CD4-positive, alpha-beta T cell treated with Interleukin-17A for 4 hours (primary cell): ENCODE measurements at places on chromosomes 1 and 21.

DNA sequence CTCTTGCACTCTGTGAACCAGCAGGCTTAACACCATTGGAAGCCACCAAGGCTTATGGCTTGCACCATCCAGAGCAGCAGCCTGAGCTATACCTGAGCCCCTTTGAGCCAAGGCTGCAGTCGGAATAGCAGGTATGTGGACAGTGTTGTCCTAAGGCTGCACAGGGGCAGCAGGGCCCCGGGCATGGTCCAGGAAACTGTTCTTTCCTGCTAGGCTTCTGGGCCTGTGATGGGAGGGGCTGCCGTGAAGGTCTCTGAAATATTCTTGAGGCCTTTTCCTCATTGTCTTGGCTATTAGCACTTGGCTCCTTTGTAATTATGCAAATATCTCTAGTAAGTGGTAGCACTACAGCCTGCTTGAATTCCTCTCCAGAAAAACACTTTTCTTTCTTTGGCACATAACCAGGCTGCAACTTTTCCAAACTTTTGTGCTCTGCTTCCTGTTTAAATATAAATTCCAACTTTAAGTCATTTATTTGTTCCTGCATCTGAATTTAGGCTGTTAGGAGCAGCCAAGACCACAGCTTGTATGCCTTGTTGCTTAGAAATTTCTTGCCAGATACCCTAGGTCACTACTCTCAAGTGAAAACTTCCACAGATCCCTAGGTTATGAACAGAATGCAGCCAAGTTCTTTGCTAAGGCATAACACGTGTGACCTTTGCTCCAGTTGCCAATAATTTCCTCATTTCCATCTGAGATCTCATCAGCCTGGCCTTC is 5.2 kb downstream of the KRTAP20-4 start:
- DNase-seq = no peak

GRCh38 chr1:94831641-94832040 is 11.5 kb downstream of the SLC44A3 start:
- DNase-seq = no peak

- DNase-seq = no peak
Observed at GRCh38 chr21:26528882-26529281, 44.2 kb downstream of the CYYR1 start.

GRCh38 chr1:56901716-56902115 is 47.1 kb downstream of the C8A start:
- no peak for DNase-seq

DNA sequence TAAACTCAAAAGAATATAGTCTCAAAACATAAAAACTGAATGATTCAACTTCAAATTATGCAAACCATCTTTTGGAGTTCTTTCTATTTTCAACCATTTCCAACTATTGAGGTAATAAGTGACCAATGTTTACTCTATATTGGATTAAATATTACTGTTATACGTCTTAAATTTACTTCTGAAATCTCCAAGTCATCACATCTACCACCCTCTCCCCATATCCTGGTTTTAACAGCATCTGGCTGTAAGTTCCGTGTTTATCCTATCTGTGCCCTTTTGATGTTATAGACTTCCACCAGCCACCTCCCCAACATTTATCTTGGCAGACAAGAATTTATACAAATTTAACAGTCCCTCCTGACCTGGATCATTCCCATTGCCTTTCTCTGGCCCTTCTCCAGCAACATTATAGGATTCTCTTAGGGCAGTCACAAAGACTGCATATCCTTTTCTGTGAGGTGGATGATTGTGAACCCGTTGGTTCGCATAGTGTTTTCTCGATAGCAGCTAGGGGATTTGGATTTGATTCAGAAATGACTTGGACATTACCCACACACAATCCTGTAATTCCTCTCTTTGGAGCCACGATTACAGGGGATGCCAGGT is 313.4 kb upstream of the FMN2 start:
- no peak for DNase-seq

DNA sequence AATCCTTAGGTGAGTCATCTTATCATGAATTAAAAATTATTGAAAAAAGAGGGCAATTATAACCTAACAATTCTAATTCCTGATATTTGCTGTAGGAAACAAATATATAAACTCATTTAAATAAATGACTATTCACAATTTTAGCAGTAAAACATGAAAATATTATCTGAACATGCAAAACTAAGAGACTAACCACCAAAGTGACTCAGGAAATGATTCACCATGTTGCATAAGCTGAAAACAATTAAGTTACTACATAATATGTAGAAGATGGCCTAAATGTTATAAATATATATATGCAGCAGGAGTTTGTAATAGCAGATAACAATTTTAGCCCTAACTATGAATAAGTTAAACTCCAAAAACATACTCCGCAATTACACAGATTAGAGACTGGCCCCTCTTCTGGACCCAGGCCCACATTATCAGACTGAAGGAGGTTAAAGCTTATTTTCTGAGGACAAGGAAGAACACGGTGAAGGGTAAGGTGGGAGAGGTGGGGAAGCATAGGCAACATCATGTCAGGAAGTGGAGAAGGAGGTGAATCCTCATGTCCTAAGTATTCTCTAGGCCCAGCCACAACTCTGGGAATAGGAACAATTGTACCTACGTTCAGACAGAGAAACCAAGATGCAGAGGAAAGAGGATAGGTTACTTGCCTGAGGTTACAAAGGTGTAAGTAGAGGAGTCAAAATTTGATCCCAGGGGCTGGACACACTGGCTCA is 15.6 kb upstream of the AIM2 start:
- no peak for DNase-seq

DNA sequence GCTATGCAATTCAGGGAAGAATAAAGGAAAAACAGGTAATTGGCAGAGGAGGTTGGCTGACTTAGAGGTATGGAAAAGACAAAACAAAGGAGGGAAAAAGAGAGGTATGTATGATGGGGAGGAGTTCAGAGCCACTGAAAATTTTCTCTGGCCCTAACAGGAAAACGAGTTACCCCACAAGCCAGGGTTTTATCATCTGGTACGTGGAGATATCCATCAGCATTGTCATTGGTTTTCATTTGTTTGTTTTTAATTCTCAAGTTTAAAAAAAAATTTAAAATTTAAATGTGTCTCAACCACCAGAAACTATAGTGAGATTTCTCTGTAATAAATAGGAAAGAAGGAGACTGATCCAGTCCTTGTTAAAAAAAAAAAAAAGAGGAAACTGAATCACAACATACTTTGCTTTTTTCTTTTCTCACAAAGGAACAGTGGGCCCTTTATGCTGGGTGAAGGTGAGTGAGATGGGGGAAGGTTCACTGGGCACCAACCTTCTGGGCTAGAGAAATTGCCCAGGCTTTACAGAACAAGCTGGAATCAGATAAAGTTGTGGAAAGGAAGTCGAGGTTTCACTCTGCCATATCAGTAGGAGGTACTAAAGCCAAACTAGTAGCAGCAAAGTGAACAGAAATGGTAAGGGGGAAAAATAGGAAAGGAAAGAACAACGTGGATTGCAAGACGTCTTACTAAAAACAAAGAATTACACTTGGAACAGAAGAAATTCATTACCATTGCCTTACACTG is 2.7 kb downstream of the IFNAR2 start:
- peak; percentile 34 for DNase-seq

DNA sequence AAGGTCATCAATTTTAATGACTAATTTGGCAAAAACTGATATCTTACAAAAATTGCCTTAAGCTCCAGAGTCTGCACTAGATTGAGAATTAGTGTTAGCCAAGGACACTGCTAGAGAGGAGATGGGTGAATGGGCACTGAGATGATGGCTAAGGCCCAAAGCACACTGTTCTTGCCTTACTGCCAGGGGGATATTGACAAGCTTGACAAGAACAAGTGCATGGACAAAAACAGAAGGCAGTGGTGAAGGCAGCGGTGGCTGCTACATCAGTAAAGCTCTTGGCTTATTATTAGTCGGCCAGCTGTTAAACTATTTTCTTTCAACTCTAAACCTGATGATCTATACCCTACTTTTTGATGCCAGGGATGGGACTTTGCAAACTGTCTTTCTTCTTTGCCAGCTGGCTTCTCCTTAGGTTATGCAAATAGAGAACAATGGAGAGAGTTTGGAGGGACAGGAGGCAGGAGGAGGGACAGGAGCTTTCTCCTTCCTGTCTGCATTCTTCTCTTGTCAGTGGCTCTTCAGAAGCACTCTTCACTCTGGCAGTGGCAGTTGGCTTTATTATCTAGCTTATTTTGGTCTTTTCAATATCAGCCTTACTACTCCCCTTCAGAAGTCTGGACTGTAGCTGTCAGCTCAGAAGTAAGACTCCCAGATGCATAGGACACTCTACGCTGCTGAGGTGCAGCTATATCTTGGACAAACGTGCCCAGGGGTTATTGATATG is 853.5 kb upstream of the TMPRSS15 start:
- DNase-seq = no peak

DNA sequence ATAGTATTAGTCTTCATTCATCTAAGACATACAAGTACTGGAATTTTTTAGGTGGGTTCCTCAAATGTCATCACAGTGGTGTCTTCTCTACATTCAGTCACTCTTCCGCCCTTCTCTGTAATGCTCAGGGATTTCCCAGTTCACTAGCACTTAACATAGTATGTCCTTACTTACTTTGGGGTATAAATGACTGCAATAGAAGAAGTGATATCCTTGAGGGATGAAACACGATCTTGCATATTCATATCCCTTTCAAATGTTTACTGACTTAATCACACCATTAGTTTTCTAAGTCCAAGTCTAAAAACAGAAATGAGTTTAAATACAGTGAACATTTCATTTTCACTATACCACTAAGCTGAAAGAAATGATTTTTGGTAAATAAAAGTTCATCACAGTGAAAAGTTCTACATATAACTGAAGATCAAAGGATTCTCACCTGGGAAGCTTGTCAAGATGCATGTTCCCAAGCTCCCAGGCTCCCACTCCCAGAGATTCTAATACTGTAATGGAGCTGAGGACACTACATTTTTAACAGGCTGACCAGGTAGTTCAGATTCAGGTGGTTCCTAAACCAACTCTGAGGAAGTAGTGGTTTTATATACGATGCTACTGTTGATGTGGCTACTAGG is 29.7 kb downstream of the MRPL39 start:
- DNase-seq = no peak

DNA sequence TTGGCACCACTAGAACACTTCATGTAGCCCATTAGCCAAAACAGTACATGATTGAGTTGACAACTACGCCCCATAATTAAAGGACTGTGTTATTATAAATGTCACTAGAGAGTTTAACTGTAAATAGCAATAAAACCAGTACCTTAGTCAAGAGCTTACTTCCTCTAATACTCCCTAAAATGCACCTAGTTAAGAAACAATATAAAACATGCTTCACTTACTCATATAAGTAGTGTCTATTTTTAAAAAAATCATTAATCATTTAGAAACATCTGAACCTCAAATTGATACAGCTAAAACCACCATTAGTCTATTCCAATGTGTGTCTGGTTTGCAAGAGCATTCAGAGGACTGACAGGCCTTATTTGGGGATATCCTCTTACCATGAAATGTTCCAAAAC is 25.3 kb downstream of the PTP4A2 start:
- no peak for DNase-seq

GRCh38 chr1:19468397-19468956 is 16.9 kb downstream of the CAPZB start:
- peak; percentile 84 for DNase-seq

- no peak for DNase-seq
Observed at GRCh38 chr1:63322114-63322943, at the start of gene FOXD3. Gene FOXD3, plus strand, starts transcription at chr1:63322567. Its CDS starts 492 bp downstream, at chr1:63323059.

DNA sequence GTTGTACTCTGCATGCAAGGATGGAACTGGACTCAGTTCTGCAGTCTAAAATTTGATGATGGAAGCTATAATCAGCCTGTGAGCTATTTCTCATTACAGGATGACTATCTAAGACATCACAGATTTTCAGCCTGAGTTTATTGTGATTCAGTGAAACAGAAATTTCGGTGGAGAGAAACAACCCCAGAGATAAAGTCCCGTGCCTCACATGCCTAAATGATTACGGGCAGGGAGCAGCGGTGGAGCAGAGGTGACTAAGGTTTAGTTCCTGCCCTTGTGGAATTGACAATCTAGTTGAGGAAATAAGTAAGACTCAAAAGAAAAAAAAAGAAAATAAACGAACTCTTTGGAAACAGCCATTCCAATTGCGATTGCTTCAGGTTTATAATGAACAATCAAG is 96.9 kb downstream of the GRIK3 start:
- no peak for DNase-seq

DNA sequence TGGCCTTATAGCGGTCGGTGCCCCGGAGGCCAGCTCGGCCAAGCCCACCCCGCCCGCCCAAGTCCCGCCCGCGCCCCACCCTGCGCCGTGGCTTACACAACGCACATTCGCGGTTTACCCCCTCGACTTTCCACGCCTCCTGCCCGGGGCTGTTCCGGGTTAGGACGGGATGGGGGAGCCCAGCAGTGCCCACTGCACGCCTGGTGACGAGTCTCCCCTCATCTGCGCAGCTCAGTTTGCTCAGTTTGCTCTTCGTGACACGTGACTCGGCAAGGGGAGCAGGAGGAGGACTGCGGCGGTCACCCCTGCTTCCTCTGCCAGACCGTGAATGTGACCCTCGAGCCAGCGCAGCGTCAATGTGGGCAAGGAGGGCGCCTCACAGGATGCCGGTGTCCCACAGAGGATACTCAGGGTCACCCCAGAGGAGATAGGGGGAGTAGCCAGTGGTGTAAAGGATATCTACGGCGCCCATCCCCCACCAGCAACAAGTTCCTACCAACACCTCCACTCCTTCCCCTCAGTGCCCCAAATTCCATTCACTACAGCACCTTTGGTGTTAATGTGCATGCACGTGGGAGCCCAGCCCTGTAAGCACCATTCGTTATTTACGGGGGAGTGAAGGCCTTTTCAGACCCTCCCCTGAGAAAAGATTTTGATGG is 350 bp upstream of the S100A6 start:
- peak; percentile 86 for DNase-seq

GRCh38 chr1:64630611-64631010 is 114.3 kb upstream of the RAVER2 start:
- DNase-seq = no peak

DNA sequence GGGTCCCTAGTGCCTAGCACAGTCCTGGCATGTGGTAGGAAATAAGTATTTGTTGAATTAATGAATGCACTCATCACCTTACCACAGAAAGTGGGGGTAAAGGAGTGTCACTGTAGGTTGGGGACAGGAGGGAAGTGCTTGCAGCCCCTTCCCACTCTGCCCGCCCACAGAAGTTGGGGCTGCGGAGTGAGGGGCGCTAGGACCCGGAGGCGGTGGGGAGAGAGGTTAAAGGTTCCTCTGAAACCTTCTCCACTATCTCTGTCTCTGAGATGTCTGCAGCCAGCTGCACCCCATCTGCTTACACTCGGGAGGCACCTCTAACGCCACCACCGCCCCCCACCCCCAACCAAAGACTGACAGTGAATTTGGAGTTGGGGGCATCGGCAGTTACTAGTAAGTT is 1.4 kb upstream of the WNT2B start:
- DNase-seq = no peak

- DNase-seq = no peak
Observed at GRCh38 chr1:115539061-115539460, 102.7 kb upstream of the VANGL1 start.

DNA sequence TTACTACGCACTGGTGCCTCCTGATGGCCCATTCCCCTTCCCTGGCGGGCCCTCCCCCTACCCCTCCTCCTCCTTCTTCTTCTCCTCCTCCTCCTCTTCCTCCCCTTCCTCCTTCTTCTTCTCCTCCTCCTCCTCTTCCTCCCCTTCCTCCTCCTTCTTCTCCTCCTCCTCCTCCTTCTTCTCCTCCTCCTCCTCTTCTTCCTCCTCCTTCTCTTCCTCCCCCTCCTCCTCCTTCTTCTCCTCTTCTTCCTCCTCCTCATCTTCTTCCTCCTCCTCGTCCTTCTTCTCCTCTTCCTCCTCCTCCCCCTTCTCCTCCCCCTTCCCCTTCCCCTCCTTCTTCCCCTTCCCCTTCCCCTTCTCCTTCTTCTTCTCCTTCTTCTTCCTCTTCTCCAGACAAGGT is 64.7 kb upstream of the COG2 start:
- no peak for DNase-seq
